ENCODE measurements at places on chromosomes 13 and 19.

GRCh38 chr19:21581646-21582240 is 76.3 kb downstream of the ZNF429 start:
- no peak for DNase-seq

DNA sequence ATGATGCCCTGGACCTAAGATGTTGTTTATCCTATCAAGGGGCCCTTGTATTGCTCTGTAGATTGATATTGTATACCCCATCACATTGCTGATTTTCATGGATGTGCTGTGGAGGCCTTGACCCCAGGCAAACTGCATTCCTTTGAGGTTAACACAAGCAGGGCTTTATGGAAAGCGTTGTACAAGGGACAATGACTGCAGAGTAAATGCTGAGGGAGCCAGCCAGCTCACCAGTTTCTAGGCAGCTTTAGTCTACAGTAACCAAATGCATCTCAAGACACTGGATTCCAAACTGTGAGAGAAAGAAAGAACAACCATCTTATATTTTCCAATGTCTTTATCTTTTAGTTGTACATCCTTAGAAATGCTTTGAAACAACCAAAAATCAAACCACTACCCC is 34.1 kb upstream of the EDNRB start:
- no peak for DNase-seq

DNA sequence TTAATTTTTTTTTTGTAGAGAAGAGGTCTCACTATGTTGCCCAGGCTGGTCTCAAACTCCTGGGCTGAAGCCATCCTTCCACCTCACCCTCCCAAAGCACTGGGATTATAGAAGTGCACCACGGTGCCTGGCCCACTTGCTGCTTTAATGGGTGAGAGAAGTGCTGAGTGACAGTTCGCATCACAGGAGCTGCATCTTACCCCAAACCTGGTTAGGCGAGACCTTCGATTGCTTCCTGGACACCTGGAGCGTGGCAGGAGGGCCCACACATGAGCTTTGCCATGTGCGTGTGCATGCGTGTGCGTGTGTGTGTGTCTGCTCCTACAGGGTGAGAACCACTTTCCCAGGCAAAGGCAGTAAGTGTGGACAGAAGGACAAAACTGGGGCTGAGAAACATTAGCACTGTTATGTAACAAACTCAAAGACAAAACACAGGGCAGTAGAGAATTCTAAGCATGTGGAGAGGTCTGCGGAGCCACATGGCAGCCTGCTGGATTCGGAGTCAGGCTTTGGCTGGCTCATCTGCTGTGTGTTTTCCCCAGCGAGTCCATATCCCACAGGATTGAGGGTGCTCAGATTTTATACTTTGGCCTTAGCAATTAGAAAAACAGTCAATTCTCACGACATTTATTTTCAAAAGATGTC is 11.7 kb upstream of the MTIF3 start:
- no peak for DNase-seq

- peak; percentile 96 for DNase-seq
These were observed 19.9 kb downstream of the KDM4B start for GRCh38 chr19:4988770-4989251.

GRCh38 chr19:4559569-4559968 is at the start of gene SEMA6B:
Gene SEMA6B (minus strand): TSS chr19:4559684. CDS start chr19:4558457, 1,227 bp downstream.
- no peak for DNase-seq

- no peak for DNase-seq
These were observed 1.5 kb downstream of the N4BP2L1 start for GRCh38 chr13:32426191-32426989.

DNA sequence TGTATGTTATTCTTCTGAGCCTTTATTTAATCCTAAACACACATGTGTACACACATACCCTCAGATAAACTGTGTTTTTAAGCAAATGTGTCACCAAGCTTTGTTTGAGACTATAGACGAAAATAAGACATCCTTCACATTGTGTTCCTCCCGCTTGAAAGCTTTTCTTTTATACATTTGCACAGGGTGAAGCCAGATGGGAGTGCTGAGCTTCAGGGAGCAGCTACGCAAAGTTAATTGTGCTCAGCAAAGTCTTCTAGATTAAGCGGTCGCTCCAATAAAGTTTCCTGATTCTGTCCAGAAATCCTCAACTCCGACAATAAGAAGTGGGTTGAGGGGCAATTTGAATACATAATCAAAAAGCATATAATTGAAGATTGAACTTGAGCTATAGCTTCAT is 117.2 kb upstream of the ARGLU1 start:
- DNase-seq = no peak

DNA sequence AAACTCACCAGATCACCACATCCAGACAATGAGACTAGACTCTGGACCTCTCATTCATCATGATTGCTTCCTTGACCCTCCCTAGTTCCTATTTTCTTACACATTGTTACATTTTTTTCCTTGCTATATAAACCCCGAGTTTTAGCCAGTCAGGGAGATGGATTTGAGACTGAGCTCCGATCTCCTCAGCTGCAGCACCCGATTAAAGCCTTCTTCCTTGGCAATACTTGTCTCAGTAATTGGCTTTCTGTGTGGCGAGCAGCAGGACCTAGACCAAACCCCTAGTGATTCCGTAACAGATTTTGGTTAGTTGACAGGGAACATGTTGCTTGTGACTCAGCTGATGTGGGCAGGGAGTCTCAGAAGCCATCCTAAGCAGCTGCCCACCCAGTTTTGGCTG is 44.0 kb downstream of the SUCLA2 start:
- DNase-seq = no peak

DNA sequence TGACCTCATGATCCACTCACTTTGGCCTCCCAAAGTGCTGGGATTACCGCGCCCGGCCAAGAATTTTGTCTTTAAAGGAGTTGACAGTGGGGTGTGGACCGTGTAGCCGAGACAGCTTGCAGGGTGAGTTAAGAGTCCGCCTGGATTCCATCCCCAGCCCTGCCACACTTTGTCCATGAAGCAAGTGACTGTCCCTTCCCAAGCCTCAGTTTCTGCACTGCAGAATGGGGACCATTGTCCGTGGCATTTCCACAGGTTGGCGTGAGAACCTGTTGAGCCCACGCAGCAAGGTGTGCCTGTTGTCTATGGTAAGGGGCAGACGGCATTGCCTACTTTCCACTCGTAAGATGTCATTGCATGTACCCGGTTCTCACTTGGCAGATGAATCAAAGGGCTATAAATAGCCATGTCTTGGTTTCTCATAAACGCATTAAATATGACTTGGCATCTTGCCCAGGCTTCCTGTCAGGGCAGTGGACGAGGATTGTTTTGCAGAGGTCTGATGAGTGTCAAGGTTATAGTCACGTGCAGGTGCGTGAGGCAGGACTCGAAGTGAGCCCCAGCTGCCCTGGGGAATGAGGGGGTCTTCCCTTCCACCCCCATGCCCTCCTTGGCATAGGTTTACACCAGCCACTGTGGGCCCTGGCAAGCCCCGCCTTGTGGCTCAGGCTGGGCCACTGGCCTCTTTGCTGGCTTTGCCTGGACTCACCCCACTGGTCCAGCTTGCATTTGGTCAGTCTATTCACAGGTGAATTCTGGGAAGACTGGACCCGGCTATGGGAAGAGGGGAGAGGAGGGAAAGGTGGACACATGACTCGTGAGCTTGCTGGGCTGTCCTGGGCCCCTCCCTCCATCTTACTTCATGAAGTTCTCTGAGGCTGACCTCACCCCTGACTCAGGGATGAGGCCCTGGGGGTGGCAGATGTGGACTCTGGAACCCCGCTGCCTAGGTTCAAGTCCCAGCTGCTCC is 14.6 kb downstream of the FAM187B start:
- DNase-seq = peak; percentile 11

- no peak for DNase-seq
These were observed 51.8 kb upstream of the TPM4 start for GRCh38 chr19:16024266-16025107.

Measured in astrocyte of the hippocampus (primary cell).